ENCODE measurements at places on chromosomes 1 and 21.

- DNase-seq = no peak
Observed at GRCh38 chr1:114342376-114342775, 168.6 kb downstream of the TRIM33 start.

- DNase-seq = peak; percentile 94
Observed at GRCh38 chr1:197149340-197149739, 2.9 kb upstream of the ASPM start.

DNA sequence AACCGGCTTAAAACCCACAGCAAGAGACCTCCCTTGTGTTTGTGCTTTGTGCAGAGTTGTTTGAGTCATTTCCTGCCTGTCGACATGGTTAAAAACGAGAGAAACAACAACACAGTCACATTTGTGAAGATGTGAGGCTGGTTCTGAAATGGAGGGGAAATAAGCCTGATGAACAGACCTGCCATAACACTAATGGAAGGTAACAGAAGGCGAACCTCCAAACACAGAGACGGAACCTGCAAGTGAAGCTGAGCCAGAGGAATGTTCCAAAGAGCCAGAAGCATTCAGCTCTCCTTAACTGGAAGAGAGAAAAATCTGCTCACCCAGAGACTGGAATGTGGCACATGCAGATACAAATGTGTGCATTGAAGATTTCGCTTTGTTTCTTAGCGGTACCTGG, 53.2 kb upstream of the RAVER2 start:
- DNase-seq = no peak

DNA sequence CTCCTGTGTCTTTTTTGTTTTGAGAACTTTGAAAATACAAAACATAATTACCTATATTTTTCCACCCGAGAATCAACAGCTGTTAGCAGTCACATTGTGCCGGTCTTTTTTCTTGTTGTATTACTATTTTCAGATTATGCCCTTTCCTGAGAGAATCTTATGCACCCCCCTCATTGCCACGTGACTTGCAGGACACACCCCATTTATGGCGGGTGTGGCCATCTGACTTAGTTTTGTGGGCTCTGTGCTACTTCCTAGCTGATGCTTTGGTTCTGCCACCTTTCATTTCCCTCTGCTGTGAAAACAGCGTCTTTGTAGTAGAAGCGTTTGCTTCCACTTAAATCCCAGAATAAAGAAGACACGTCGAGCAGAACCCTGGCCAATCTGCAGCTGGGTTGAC, 82.8 kb upstream of the SOX13 start:
- DNase-seq = no peak

GRCh38 chr1:12616709-12617373, 1.2 kb downstream of the DHRS3 start:
- peak; percentile 30 for DNase-seq

DNA sequence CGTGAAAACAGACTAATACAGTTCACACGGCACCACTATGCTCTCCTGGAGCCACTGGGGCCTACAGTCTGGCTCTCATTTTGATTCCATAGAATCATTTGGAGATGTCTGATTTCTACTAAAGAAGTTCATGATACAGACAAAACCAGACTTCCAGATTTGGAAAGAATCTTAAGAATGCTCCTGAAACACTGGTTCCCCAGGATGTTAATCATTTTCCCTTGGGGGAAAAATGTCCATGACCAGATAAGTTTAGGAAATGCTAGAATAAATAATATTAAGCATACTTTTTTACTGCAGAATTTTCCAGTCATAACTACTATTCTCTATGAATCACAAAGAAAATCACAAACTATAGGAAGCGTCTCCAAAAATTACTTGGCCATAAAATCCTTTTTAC, 63.0 kb upstream of the RGS7 start:
- DNase-seq = no peak

GRCh38 chr1:226735576-226735975, 3.5 kb downstream of the ITPKB start:
- no peak for DNase-seq

DNA sequence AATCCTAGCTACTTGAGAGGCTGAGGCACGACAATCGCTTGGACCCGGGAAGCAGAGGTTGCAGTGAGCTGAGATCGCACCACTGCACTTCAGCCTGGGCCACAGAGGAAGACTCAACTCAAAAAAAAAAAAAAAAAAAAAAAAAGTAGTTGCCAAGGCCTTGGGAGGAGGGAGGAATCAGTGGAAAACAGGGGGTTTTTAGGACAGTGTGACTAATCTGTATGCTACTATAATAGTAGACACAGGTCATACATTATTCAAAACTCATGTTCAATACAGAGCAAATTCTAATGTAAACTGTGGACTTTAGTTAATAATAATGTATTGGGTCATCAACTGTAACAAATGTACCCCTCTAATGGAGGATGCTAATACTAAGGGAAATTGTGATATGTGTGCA, 51.7 kb upstream of the CTPS1 start:
- no peak for DNase-seq

GRCh38 chr1:30701258-30701633, 22.1 kb downstream of the MATN1 start:
- no peak for DNase-seq

- no peak for DNase-seq
Observed at GRCh38 chr1:109589679-109590078, 29.7 kb downstream of the GNAT2 start.

GRCh38 chr1:85608851-85609250, 28.3 kb downstream of the CCN1 start:
- DNase-seq = no peak

- no peak for DNase-seq
Observed at GRCh38 chr1:213296558-213296957, 245.5 kb downstream of the RPS6KC1 start.

- no peak for DNase-seq
Observed at GRCh38 chr1:25022361-25023189, 92.5 kb upstream of the RUNX3 start.

GRCh38 chr1:200869753-200870391, 2.9 kb upstream of the GPR25 start:
- no peak for DNase-seq

Measured in NCI-H524 (cell line).